Cerebellar nuclear complex (tissue), 1 donor: ENCODE measurements at places on chromosomes 11 and 22.

- peak; percentile 69 for DNase-seq
Measured at GRCh38 chr11:66568124-66568916, at the start of gene CTSF. CTSF (minus strand) TSS chr11:66568606; CDS start chr11:66568486, 120 bp downstream.

DNA sequence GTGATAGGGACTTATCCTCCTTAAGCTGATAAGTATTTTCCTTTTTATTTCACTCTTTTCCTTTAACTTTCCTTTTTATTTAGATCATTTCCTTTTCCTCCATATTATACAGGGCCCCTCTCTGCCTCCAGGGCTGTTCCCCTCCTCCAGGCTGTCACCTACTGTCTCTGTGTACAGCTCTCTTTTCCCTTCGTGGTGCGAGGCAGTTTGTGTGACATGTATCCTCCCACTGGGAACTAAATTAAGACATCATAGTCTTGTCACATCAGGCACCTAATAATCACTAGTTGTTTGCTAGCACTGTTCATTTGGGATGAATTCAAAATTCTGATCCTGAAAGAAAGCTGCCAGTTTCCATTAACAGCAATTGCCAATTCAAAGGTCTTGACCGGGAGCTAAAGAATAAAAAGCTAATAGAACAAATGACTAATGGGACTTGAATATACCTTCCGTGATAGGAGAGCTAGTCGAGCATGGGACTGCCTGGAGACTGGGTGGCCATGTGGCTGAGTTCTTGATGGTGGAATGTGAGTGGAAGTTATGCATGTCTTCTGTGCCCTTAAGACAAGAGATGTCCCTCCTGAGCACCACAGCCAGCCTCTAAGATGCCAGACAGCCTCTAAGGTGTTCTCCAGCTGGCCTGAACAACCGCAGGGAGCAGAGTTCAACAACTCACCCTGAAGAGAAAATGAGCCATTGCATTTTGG is 77.7 kb upstream of the LRRC55 start:
- no peak for DNase-seq

GRCh38 chr22:17928391-17928790 is 96.0 kb downstream of the MICAL3 start:
- no peak for DNase-seq

GRCh38 chr11:102154806-102155205 is 44.6 kb downstream of the YAP1 start:
- DNase-seq, result no peak

GRCh38 chr11:2267306-2267850 is 3.0 kb downstream of the ASCL2 start:
- DNase-seq, result no peak

GRCh38 chr22:20750461-20751184 is 23.3 kb upstream of the SERPIND1 start:
- no peak for DNase-seq

GRCh38 chr11:37449146-37449545 is 851.1 kb upstream of the RAG2 start:
- no peak for DNase-seq

GRCh38 chr11:130115218-130115617 is 44.4 kb upstream of the ST14 start:
- no peak for DNase-seq

DNA sequence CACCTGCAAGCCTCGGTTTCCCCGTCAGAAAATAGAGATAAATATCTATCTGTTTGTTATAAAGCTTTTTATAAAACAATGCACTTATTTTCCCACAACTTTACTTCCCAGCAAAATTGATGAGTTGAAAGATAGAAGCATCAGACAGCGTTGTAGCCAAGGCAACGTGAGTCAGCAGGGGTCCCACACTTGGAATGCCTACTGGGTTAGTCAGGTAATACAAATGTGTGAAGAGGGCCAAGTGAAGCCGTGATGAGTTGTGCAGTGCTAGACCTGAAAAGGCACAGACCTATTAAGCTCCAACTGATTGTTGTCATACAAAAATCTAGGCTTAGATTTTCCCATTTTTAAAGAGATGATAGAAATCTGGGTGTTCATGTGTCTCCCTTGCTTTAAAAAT is 118.7 kb downstream of the PGR start:
- no peak for DNase-seq

DNA sequence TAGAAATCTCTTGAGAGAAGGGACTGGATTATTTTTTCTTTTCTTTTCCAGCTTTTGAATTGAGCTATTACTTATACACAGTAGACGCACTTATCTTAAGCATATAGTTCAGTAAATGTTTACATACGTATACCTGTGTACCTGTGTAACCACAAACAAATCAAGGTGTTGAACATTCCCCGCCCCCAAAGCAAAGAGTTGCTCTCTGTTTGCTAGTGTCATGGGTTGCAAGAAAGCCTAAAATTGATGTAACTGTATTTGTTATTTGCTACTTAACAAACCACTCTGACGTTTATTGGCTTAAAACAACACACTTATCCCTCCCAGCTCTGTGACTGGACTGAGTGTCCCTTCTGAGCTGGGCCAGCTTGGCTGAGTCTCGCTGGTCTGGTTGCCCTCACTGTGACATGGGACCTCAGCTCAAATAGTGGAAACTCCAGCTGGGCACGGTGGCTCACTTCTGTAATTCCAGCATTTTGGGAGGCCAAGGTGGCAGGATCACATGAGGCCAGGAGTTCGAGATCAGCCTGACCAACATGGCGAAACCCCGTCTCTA is 25.4 kb upstream of the CABP2 start:
- DNase-seq, result no peak

GRCh38 chr11:120329556-120329955 is 4.5 kb downstream of the TLCD5 start:
- DNase-seq, result no peak

GRCh38 chr11:9834291-9834690 is 170.4 kb downstream of the SWAP70 start:
- DNase-seq, result no peak

GRCh38 chr22:48373626-48374173 is 1454.0 kb downstream of the BRD1 start:
- no peak for DNase-seq

- DNase-seq, result no peak
Measured at GRCh38 chr11:66698491-66698890, 20.8 kb upstream of the RBM4B start.

- no peak for DNase-seq
Measured at GRCh38 chr22:23250056-23250784, 69.9 kb downstream of the BCR start.

- DNase-seq, result no peak
Measured at GRCh38 chr11:34239465-34240149, 118.2 kb downstream of the ABTB2 start.

DNA sequence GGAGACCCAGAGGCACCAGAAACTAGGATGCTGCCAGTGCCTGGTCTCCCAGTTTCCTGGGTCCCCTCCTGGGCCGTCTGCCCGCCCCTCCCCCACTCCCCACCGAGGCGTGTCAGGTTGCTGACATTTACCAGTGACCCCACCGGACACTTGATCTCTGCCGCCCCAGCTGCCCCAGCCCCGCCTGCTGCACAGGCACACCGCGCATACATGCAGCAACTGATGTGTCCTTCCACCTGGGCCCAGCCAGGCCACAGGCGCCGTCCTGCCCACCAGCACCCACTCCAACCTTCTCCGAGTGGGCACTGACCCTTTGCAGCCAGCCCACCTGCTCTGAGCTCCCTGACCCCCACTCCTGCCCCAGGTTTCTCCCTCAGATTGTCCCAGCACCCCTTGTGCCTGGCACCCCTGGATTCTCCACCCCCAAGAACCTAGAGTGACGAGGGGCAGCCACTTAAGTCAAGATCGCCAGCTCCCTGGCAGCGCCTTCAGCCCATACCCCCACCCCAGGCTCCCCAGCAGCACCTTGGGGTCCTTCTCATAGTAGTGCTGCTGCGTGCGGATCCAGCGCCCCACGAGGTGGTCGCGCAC is 548 bp downstream of the PYGM start:
- no peak for DNase-seq

GRCh38 chr11:7520011-7520942 is 6.5 kb downstream of the PPFIBP2 start:
- DNase-seq, result no peak

- DNase-seq, result no peak
Measured at GRCh38 chr11:57432149-57432561, 5.2 kb upstream of the SLC43A3 start.

DNA sequence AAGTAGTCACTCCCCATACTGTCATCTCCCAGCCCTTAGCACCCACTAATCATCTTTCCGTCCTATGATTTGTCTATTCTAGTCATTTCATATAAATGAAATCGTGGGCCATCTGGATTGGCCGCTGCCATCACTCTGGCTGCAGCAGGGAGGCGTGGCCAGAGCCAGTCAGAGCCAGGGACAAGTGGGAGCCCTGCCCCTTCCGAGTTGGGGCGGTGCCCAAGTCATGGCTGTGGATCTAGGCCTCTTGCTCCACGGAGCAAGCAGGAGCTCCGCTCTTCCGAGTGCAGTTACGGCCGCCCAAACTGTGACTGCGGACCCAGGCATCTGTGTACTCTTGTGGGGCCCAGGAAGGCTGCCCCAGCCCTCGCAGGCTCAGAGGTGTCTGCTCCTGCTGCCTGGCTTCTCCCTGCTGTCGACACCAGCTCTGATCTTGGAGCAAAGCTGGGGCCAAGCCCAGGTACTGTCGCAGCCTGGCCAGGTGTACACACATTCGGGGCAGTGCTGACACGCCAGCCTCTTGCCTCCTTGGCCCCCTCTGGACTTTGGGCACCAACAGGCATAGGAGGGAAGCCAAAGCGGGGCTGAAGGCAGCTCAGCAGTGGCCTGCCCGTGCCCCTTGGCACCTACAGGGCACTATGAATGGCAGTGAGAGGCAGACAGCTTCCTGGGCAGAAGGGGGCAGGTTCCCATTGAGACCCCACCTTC is 8.4 kb downstream of the MRPL48 start:
- DNase-seq, result no peak

- DNase-seq, result peak; percentile 51
Measured at GRCh38 chr11:45161252-45162063, 15.0 kb downstream of the PRDM11 start.

GRCh38 chr11:70826541-70827335 is 425.6 kb downstream of the SHANK2 start:
- peak; percentile 20 for DNase-seq

GRCh38 chr22:42697542-42698013 is 23.1 kb downstream of the A4GALT start:
- no peak for DNase-seq

- no peak for DNase-seq
Measured at GRCh38 chr11:129917231-129917630, 21.9 kb upstream of the NFRKB start.

DNA sequence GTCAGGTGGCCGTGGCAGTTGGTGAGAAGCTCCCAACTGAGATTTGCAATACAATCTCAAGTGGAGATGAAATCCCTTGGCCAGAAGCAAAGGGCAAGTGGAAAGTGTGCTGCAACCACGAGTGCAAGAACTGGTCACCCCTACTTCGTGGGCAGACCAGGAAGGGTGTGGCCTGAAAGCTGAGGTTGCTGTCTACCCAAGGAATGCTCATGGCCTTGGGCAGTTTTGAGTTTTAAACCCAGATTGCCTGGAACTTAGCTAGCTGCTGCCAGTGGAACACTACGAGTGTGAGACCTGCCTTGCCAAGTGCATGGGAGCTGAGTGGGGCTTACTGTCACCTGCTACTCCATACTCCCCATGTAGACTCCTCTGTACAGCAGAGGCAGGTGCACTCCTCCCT is 113.3 kb upstream of the FAT3 start:
- DNase-seq, result no peak
